ENCODE measurements at places on chromosomes 4 and X. TPM values are rescaled to one million over a fixed set of nuclear protein-coding genes. Genes with fewer than 3 reads are reported as not detected.

GRCh38 chr4:138650929-138651448 lies 364.6 kb upstream of the NOCT start:
- DNase-seq: no peak
- no peaks in the 10 kb centered on the region for H3K27me3 ChIP-seq
- no peak overlapping the region for H3K27ac ChIP-seq
- H3K4me3 ChIP-seq: no peak overlapping the region

GRCh38 chrX:102712981-102713625 lies 855 bp downstream of the GPRASP2 start:
- H3K27ac ChIP-seq: no peak overlapping the region
- H3K36me3 ChIP-seq: no peaks in the 10 kb centered on the region
- H3K4me3 ChIP-seq: peak overlapping the region; percentile 54
- H3K4me1 ChIP-seq: peaks cover 9% of the 10 kb centered on the region
- peaks cover 23% of the 10 kb centered on the region for H3K27me3 ChIP-seq

DNA sequence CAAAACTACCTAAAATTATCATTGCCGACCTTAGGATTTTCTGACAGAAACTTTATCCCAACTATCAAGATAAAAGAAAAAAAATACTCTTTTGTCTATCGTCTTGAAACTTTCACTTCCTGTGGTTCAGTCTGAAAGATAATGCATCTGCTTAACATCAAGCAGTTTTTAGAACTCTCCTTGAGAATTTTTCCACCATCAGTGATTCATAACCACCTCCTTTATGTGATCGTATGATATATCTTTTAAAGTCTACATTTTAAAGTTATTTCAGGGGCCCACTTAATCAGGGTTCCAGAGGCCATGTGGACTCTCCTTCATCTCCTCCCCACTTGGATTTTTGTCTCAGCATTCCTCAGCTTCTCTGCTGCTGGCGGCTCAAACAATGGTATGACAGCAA lies 272.8 kb upstream of the TENM3 start:
- no peak overlapping the region for H3K27ac ChIP-seq
- no peak for DNase-seq
- H3K4me3 ChIP-seq: no peak overlapping the region
- no peaks in the 10 kb centered on the region for H3K27me3 ChIP-seq
- no peaks in the 10 kb centered on the region for H3K4me1 ChIP-seq

- no peaks in the 10 kb centered on the region for H3K4me1 ChIP-seq
- no peak for DNase-seq
- no peaks in the 10 kb centered on the region for H3K27me3 ChIP-seq
- no peaks in the 10 kb centered on the region for H3K36me3 ChIP-seq
Measured at GRCh38 chr4:57607566-57608180, 497.5 kb upstream of the IGFBP7 start.

- peaks cover 3% of the 10 kb centered on the region for H3K36me3 ChIP-seq
Measured at GRCh38 chrX:118383120-118383519, 37.2 kb downstream of the WDR44 start.

DNA sequence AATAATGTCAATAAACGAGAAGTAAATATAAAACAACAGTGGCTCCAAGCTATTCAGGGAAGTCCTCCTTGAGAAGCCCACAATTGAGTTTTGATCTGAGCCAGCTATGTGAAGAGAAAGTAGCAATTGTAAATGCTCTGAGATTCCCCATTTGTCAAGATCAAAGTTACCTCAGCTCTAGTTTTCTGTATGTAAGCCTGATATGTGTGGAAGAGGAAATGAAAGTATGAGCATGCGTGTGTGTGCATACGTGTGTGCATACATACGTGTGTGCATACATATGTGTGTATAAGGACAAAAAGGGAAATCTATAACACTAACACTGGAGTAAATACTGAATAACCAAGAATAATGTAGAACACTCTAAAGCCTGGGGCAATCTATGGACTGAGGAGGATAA lies 130.3 kb downstream of the SCFD2 start:
- H3K4me3 ChIP-seq: no peak overlapping the region
- H3K27me3 ChIP-seq: no peaks in the 10 kb centered on the region
- no peak overlapping the region for H3K27ac ChIP-seq
- H3K36me3 ChIP-seq: peaks cover 10% of the 10 kb centered on the region

DNA sequence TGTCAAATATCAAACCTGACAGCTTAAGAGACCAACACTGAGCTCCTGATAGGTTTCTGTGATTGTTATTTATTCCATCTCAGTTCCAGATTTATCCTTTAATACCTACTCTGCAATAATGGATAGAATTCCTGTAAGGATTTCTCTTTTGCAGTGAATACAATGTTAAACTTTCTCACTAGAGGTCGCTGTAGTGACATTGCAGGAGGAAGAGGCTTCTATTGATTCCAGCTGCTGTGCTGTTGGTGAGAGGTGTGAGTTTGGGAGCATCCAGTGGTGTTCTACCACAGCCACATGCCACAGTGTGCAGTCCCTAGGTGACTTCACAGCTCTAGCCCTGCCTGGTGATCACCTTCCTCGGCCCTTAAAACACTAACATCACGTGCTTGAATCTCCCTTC lies 34.6 kb upstream of the DCAF8L2 start:
- H3K36me3 ChIP-seq: no peaks in the 10 kb centered on the region
- DNase-seq: no peak
- H3K27me3 ChIP-seq: no peaks in the 10 kb centered on the region
- H3K27ac ChIP-seq: no peak overlapping the region

GRCh38 chrX:13965531-13965930 lies 64.2 kb downstream of the GEMIN8 start:
- H3K4me3 ChIP-seq: no peak overlapping the region
- DNase-seq: no peak
- no peaks in the 10 kb centered on the region for H3K36me3 ChIP-seq

- no peaks in the 10 kb centered on the region for H3K4me1 ChIP-seq
- DNase-seq: no peak
- no peaks in the 10 kb centered on the region for H3K27me3 ChIP-seq
- no peaks in the 10 kb centered on the region for H3K36me3 ChIP-seq
- H3K4me3 ChIP-seq: no peak overlapping the region
Measured at GRCh38 chr4:43360296-43360695, 467.8 kb downstream of the GRXCR1 start.

- no peaks in the 10 kb centered on the region for H3K36me3 ChIP-seq
- H3K4me1 ChIP-seq: no peaks in the 10 kb centered on the region
- H3K4me3 ChIP-seq: no peak overlapping the region
Measured at GRCh38 chr4:127148165-127148564, 484.6 kb upstream of the INTU start.

GRCh38 chr4:86506591-86506990 lies 87.5 kb upstream of the PTPN13 start:
- peaks cover 24% of the 10 kb centered on the region for H3K27me3 ChIP-seq
- H3K36me3 ChIP-seq: no peaks in the 10 kb centered on the region
- no peak for DNase-seq
- no peak overlapping the region for H3K4me3 ChIP-seq
- H3K27ac ChIP-seq: no peak overlapping the region

DNA sequence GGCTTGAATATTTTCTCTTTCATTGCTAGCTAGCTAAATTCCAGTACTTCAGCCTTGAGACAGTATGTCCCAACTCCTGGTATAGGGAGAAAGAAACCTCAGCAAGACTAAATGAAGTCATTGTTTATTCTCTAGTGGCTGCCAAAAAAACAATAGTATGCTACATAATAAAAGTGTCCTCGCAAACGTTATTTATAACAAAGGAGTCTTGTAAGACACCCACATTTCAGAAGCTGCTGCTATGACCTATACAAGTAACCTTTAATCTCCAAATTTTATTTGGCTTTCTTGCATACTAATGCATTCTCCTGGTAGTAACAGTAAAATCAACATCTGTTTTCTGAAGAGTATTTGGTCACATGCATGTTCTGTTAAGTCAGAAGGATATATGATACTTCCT lies 28.8 kb downstream of the NEK1 start:
- peaks cover 12% of the 10 kb centered on the region for H3K36me3 ChIP-seq
- no peak for DNase-seq
- no peaks in the 10 kb centered on the region for H3K27me3 ChIP-seq
- no peak overlapping the region for H3K4me3 ChIP-seq

GRCh38 chr4:76211769-76212708 lies 1.6 kb downstream of the SCARB2 start:
- no peak for DNase-seq
- H3K4me3 ChIP-seq: peak overlapping the region; percentile 75
- no peaks in the 10 kb centered on the region for H3K36me3 ChIP-seq
- no peaks in the 10 kb centered on the region for H3K27me3 ChIP-seq

DNA sequence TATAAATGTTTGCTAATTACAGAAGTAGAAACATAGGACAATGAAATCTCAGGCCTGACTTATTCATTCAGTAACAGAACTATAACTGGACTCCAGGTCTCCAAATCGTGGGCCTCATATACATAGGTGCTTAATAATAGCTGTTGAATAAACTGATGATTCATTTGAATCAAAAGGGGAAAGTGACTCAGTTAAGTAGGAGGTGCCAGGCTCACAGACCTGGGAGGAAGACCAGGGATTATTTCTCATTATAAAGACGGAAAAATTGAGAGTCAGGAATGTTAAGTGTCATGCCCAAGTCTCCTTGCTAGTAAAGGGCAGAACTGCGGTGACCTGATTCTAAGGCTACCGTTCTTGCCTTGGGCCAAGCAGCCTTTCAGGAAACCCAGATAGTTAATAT lies 131.5 kb downstream of the HS3ST1 start:
- no peak overlapping the region for H3K4me3 ChIP-seq
- no peak overlapping the region for H3K27ac ChIP-seq
- DNase-seq: no peak
- H3K4me1 ChIP-seq: no peaks in the 10 kb centered on the region
- no peaks in the 10 kb centered on the region for H3K36me3 ChIP-seq

- no peaks in the 10 kb centered on the region for H3K4me1 ChIP-seq
- H3K27me3 ChIP-seq: no peaks in the 10 kb centered on the region
- H3K36me3 ChIP-seq: no peaks in the 10 kb centered on the region
- no peak for DNase-seq
- no peak overlapping the region for H3K27ac ChIP-seq
- no peak overlapping the region for H3K4me3 ChIP-seq
Measured at GRCh38 chr4:23500894-23501449, 388.9 kb downstream of the PPARGC1A start.

DNA sequence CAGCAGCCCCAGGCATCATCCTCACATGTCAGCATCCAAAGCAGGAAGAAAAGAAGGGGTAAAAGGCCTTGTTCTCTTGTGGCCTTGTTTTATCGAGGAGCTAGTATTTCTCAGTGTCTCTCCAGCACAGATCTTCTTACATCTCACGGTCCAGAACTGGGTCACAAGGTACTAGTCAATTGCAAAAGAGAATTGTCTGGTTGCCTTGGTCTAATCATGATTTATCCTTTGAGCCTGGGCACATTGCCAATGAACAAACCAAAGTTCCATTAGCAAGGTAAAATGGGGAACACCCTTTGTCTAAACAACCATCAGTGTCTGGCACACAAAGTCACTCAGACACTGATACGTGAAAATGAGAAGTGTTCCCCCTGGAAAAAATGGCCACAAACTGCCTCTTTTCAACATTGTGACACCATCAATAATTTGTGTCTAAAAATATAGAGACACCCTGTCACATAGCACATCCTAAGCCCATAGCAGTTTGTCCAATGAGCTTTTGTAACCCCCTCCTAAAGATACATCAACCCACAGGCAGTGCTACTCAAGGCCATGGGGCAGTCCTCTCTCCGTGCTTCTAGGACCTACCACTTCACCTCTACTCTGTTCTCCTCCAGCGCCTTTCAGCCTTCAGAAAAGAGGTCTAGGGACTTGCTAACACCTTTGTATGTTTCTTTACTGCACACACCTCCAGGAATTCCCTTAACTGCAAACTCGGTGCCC lies 534.4 kb downstream of the MID1IP1 start:
- peaks cover 2% of the 10 kb centered on the region for H3K36me3 ChIP-seq
- H3K4me1 ChIP-seq: peaks cover 37% of the 10 kb centered on the region

DNA sequence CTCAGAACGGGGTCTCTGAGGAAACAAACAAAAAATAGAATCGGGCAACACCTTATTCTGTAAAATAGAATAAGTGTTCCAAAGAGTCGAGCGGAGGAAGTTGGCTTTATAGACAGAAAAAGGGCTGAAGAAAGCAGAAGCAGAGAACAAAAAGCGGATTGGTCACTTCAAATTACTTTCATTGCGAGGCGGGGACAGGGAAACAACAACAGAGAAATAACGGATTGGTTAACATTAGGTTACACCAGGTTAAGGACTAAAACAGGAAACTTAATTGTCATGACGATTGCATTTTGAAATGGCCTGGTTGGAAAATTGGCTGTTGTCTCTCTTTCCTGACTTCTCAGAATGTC lies 433 bp upstream of the COQ2 start:
- H3K27me3 ChIP-seq: no peaks in the 10 kb centered on the region
- peak; percentile 46 for DNase-seq
- H3K27ac ChIP-seq: peak overlapping the region; percentile 97
- H3K36me3 ChIP-seq: peaks cover 10% of the 10 kb centered on the region

GRCh38 chr4:37978248-37978924 lies 18.2 kb downstream of the PTTG2 start:
- no peaks in the 10 kb centered on the region for H3K36me3 ChIP-seq
- H3K27me3 ChIP-seq: no peaks in the 10 kb centered on the region
- H3K4me3 ChIP-seq: peak overlapping the region; percentile 77
- DNase-seq: peak; percentile 33
- H3K27ac ChIP-seq: no peak overlapping the region

DNA sequence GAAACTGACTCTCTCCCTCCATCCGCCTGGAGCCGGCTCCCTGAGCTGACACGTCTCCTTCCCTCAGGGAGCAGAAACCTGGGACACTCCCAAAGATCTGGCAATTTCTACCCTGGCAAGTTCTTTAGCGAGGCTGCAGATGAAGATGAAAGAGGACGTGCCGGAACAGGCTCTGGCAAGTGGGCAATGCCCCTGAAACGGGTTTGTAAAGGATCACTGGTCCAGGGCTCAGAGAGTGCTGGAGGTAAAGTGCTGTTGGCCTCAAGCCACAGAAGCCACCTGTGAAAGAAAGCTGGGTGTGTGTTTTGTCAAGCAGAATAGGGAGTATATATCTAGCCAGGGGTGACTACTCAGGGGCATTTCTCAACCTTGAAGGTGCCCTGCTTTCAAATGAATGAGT lies 131.4 kb upstream of the ATP6AP2 start:
- no peaks in the 10 kb centered on the region for H3K36me3 ChIP-seq
- H3K4me3 ChIP-seq: no peak overlapping the region
- no peak for DNase-seq
- no peak overlapping the region for H3K27ac ChIP-seq
- no peaks in the 10 kb centered on the region for H3K4me1 ChIP-seq

DNA sequence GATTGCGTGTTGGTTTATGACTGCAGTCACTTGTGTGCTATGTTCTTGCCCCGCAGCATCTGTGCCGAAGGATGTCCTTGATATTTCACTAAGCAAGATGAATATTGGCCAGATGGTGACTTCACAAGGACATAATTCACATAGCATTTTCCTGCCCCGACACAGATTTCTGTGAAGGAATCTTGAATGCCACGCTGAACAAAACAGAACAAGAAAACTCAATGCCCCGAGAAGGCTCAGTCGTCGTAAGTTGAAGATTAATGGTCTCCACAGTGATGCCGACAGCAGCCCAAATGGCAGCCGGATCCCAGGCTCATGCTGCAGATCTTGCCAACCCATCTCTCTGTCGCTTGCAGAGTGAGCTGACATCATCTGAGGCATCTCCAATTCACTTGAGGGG lies 145.9 kb downstream of the CPEB2 start:
- DNase-seq: no peak
- H3K4me1 ChIP-seq: peaks cover 2% of the 10 kb centered on the region
- H3K27me3 ChIP-seq: peaks cover 2% of the 10 kb centered on the region
- H3K36me3 ChIP-seq: no peaks in the 10 kb centered on the region
- H3K27ac ChIP-seq: no peak overlapping the region

NAP1L3 gene
- total RNA-seq: 1.0 TPM

PASD1 gene
- not detected for total RNA-seq

NLRP2B gene
- total RNA-seq: not detected

CFAP47 gene
- not detected for total RNA-seq

ZCCHC18 gene
- total RNA-seq: 2.8 TPM

INPP4B gene
- total RNA-seq: 46.9 TPM

DGKK gene
- not detected for total RNA-seq

Data from activated CD4-positive, alpha-beta memory T cell treated with anti-CD3 and anti-CD28 coated beads, Interleukin-2, amount 10 ng/mL, durations not matched to agents 7 days and 5 days (primary cell).